ENCODE measurements at places on chromosomes 13 and 19. TPM values are rescaled to one million over a fixed set of nuclear protein-coding genes. Genes with fewer than 3 reads are reported as not detected.

DNA sequence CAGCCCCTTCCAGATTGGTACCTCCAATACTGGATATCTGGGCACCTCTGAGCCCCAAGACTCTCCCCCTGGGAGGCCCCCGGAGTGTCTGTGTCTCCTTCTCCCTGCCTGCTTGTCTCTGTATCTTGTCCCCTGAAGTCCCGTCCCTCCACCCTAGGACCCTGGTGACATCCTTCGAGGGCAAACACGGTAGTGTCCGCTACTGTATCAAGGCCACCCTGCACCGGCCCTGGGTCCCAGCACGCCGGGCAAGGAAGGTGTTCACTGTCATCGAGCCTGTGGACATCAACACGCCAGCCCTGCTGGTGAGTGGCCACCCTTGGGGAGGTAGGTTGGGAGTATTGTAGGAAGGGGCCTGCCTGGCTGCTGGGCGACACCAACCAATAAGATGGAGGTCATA, 844 bp downstream of the ARRDC2 start:
- no peaks in the 10 kb centered on the region for H3K27me3 ChIP-seq
- H3K4me3 ChIP-seq = no peak overlapping the region
- no peak for DNase-seq
- H3K27ac ChIP-seq = no peak overlapping the region
- peaks cover 1% of the 10 kb centered on the region for H3K36me3 ChIP-seq

DNA sequence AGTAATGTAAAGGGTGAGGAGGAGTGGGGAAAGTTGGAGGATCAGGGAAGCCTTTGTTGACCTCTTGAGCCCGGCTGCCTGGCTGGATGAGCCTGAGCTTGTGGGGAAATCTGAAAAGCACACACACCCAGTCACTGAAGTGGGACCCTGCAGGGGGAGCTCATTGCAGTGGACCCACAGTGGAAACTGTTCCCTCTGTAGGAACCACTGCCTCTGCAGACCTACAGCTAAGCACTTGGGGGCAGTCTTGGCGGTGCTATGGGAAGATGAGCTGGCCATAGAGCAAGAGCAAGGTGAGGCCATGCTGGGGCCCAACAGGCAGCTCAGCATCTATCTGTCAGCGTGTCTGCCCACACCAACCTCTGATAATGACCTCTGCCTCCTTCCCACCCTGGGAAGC, 294.8 kb downstream of the TSHZ3 start:
- no peaks in the 10 kb centered on the region for H3K27me3 ChIP-seq
- H3K36me3 ChIP-seq = no peaks in the 10 kb centered on the region

GRCh38 chr19:40550951-40551350, 25.7 kb upstream of the SHKBP1 start:
- H3K4me3 ChIP-seq = no peak overlapping the region
- H3K4me1 ChIP-seq = 0 out of 2 replicates have a peak, but pooled peaks cover 10% of the 10 kb centered on the region
- H3K27me3 ChIP-seq = no peaks in the 10 kb centered on the region
- no peak for DNase-seq

DNA sequence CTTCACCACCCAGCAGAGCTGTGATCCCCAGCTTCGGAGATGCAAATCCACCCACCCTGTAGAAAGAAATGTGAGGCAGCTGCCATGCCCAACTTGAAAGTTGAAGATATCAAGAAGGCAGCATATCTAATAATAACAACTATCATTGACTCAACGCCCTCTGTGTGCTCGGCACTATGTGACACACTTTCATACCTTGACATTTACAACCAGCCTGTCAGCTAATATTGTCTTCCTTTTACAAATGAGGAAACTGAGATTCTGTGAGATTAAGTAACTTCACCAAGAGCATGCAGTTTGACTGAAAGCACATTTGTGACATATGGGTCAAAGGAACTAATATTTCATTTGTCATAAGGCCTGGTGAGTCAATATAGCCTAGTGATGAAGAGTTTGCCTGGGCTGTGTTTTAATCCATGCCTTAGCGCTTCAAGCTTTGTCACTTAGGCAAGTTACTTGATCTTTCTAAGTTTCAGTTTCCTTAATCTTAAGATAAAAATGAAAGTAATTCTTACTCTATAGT, 137.0 kb downstream of the FLT1 start:
- no peak for DNase-seq
- no peak overlapping the region for H3K4me3 ChIP-seq
- H3K27ac ChIP-seq = no peak overlapping the region
- no peaks in the 10 kb centered on the region for H3K27me3 ChIP-seq
- H3K36me3 ChIP-seq = no peaks in the 10 kb centered on the region

GRCh38 chr19:39497701-39497995, 1.1 kb upstream of the DLL3 start:
- H3K27ac ChIP-seq = no peak overlapping the region
- DNase-seq = no peak
- H3K4me3 ChIP-seq = no peak overlapping the region
- peaks cover 11% of the 10 kb centered on the region for H3K4me1 ChIP-seq

GRCh38 chr19:11736696-11737095, 2.0 kb downstream of the ZNF823 start:
- H3K27me3 ChIP-seq = no peaks in the 10 kb centered on the region
- H3K4me1 ChIP-seq = peaks cover 9% of the 10 kb centered on the region
- H3K4me3 ChIP-seq = no peak overlapping the region
- no peaks in the 10 kb centered on the region for H3K36me3 ChIP-seq
- no peak for DNase-seq
- H3K27ac ChIP-seq = no peak overlapping the region

DNA sequence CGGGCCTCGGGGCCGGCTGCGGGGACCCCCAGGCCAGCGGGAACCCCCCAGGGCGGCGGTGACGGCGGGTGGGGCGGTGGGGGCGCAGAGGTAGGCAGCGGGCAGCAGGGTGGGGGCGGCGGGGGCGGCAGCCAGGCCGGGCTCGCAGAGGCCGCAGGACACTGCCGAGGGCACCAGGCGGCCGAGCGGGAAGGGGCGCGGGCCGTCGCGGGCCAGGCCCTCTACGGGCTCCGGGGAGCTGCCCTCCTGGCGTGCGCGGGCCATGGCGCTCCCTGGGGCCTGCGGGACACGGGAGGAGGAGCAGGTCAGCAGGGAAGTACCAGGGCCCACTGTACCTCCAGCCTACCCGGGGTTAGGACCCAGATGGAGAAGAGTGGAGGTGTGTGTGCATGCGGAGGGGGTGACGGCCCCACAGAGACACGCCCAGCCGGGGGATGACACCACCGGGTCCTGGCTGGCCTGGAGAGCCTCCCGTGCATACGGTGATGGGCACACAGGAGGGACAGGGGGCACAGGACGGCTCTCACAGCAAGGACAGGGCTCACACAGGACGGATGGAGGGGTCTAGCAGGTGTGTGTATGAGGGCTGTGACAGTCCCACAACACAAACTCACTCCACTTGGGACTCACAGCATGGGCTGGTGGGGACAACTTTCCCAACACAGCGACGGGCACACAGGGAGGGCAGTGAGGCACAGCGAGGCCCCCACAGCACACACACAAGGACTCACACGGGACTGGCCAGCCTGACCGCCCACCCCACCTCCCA, 2.6 kb downstream of the BBC3 start:
- peaks cover 41% of the 10 kb centered on the region for H3K4me1 ChIP-seq
- peak overlapping the region; percentile 61 for H3K4me3 ChIP-seq
- H3K36me3 ChIP-seq = 0 out of 2 replicates have a peak, but pooled peaks cover 2% of the 10 kb centered on the region
- peak; percentile 67 for DNase-seq

DNA sequence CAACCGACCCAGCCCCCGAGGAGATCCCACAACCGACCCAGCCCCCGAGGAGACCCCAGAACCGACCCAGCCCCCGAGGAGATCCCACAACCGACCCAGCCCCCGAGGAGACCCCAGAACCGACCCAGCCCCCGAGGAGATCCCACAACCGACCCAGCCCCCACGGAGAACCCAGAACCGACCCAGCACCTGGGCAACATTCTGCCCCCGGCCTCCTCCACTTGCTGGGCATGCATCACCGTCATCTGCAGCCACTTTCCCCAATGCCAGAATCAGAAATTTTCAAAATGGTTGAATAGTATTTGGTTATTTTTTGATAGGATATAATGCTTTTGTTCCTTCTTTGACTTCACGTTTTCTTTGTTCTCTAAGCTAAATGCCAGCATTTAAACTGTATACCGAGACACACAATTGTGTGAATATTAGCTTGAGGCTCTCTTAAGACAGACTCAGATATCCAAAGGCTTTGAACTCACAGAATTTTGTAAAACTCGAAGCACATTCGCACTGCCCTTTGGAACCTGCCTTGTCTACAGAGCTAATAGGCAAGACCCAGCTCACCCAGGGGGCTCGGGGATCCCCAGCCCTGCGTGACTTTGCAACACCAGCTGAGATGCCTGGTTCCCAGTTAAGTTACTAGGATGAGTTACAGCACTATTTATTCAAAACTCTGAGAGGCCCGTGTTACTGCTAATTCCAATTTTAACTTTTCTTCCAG, 15.5 kb upstream of the RASA3 start:
- no peak overlapping the region for H3K4me3 ChIP-seq
- H3K4me1 ChIP-seq = no peaks in the 10 kb centered on the region
- DNase-seq = no peak
- no peaks in the 10 kb centered on the region for H3K27me3 ChIP-seq

- H3K4me3 ChIP-seq = no peak overlapping the region
- H3K27me3 ChIP-seq = no peaks in the 10 kb centered on the region
- no peaks in the 10 kb centered on the region for H3K36me3 ChIP-seq
- peaks cover 13% of the 10 kb centered on the region for H3K4me1 ChIP-seq
These were observed 1.8 kb downstream of the PRKACA start for GRCh38 chr19:14115756-14116155.

DNA sequence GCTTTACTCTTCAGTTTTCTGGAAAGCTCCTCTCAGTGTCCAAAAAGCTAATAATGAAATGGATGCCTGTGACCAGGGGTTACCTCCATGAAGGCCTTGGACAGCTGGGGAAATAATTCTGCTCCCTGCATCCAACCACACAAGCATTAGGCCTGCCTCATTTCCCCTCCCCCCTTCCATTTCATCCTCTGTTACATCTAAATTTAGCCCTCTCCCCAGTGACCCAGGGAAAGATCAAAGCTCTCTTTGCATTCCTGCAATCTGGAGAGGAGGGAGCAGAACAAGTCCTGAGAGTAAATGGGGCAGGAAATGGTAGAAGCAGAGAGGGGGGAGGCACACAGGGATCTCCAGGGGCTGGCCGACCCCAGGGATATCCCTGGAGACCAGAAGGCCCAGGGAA, 452.7 kb downstream of the TSHZ3 start:
- H3K4me3 ChIP-seq = no peak overlapping the region
- H3K4me1 ChIP-seq = no peaks in the 10 kb centered on the region
- H3K27ac ChIP-seq = no peak overlapping the region
- H3K27me3 ChIP-seq = no peaks in the 10 kb centered on the region

GRCh38 chr19:9917321-9917720, 19.0 kb downstream of the OLFM2 start:
- no peaks in the 10 kb centered on the region for H3K36me3 ChIP-seq
- DNase-seq = peak; percentile 53
- no peak overlapping the region for H3K27ac ChIP-seq
- H3K4me1 ChIP-seq = no peaks in the 10 kb centered on the region
- H3K4me3 ChIP-seq = no peak overlapping the region

GRCh38 chr13:23087880-23088279, 92.9 kb upstream of the SGCG start:
- H3K27me3 ChIP-seq = no peaks in the 10 kb centered on the region
- no peaks in the 10 kb centered on the region for H3K36me3 ChIP-seq
- H3K4me3 ChIP-seq = no peak overlapping the region
- H3K4me1 ChIP-seq = no peaks in the 10 kb centered on the region

GRCh38 chr19:18456974-18457373, 19.0 kb upstream of the ISYNA1 start:
- DNase-seq = no peak
- H3K36me3 ChIP-seq = peaks cover 4% of the 10 kb centered on the region
- H3K4me3 ChIP-seq = no peak overlapping the region
- peaks cover 28% of the 10 kb centered on the region for H3K4me1 ChIP-seq
- H3K27me3 ChIP-seq = no peaks in the 10 kb centered on the region

DNA sequence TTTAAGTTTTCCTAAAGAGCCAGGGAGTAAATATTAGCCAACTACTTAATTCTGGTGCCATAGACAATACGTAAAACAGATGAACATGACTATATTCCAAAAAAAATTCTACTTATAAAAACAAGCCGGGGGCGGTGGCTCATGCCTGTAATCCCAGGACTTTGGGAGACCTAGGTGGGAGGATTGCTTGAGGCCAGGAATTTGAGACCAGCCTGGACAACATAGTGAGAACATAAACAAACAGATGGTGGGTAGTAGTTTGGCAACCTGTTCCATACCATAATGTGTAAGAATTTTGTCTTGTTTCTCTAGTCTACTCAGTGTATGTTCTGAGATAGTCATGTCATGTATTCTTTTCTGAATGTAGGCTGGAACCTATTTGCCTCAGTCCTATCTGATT, 25.4 kb downstream of the ITM2B start:
- H3K27ac ChIP-seq = no peak overlapping the region
- H3K4me1 ChIP-seq = peaks cover 15% of the 10 kb centered on the region
- H3K4me3 ChIP-seq = no peak overlapping the region
- no peak for DNase-seq
- no peaks in the 10 kb centered on the region for H3K27me3 ChIP-seq

GRCh38 chr19:52646571-52647217, 8.5 kb upstream of the ZNF83 start:
- no peak overlapping the region for H3K4me3 ChIP-seq
- no peaks in the 10 kb centered on the region for H3K27me3 ChIP-seq
- DNase-seq = no peak
- no peaks in the 10 kb centered on the region for H3K4me1 ChIP-seq

GRCh38 chr13:44169018-44169911, 204.4 kb upstream of the SERP2 start:
- H3K27me3 ChIP-seq = no peaks in the 10 kb centered on the region
- no peak overlapping the region for H3K4me3 ChIP-seq
- no peak for DNase-seq
- no peaks in the 10 kb centered on the region for H3K36me3 ChIP-seq
- no peak overlapping the region for H3K27ac ChIP-seq

DNA sequence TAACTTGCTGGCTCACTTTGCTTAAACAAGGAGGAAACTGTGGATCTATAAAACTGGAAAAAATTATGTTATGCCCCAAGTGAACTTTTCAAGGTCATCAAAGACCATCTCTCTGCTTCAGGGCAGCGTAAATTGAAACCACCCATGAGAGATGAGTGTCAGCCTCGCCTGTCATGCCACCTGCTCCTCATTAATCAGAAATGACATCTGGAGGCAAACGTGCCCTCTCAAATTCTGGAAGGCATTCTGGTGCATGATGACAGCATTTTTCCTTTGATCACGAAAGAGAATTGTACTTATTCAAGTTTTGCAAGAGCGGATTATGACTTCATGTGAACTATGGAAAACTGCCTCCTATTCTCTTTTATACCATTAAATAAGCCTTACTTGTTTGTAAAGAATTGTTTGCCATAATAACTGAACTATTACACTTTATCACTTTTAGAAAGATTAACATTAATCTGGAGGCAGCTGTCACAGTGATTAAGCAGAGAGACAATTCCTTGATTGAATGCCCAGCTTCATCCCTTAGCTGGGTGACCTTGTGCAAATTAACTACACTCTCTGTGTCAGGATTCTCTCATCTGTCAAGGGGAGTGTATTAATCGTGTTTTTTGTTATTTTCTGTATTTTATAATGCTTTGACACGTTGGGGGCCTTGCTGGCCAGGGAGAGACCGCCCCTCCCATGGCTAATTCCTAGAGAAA, 17.0 kb upstream of the SACS start:
- no peaks in the 10 kb centered on the region for H3K36me3 ChIP-seq
- H3K27me3 ChIP-seq = no peaks in the 10 kb centered on the region
- no peak overlapping the region for H3K4me3 ChIP-seq

- no peaks in the 10 kb centered on the region for H3K27me3 ChIP-seq
- H3K36me3 ChIP-seq = no peaks in the 10 kb centered on the region
- peak overlapping the region; percentile 34 for H3K4me3 ChIP-seq
- H3K27ac ChIP-seq = peak overlapping the region; percentile 56
- DNase-seq = peak; percentile 93
These were observed 4.3 kb downstream of the CD37 start for GRCh38 chr19:49339301-49340068.

The LILRA1 gene
- total RNA-seq = not detected

The NFILZ gene
- total RNA-seq = not detected

The HCST gene
- not detected for total RNA-seq

The MTUS2 gene
- 1.1 TPM for total RNA-seq

The DGKH gene
- total RNA-seq = 5.8 TPM

The TNNT1 gene
- 18.0 TPM for total RNA-seq

The ZNF285 gene
- 0.91 TPM for total RNA-seq

The APOC4 gene
- total RNA-seq = not detected

All from Caco-2 (cell line).